GM03348 (cell line): ENCODE measurements at places on chromosomes 11 and 22.
A peak's percentile ranks its signal among the peaks of the same experiment; 100 is the strongest.

GRCh38 chr11:115067471-115067870 lies 389.1 kb downstream of the NXPE2 start:
- no peak for DNase-seq

- DNase-seq = no peak
Measured at GRCh38 chr11:36311926-36312595, 16.0 kb downstream of the PRR5L start.

DNA sequence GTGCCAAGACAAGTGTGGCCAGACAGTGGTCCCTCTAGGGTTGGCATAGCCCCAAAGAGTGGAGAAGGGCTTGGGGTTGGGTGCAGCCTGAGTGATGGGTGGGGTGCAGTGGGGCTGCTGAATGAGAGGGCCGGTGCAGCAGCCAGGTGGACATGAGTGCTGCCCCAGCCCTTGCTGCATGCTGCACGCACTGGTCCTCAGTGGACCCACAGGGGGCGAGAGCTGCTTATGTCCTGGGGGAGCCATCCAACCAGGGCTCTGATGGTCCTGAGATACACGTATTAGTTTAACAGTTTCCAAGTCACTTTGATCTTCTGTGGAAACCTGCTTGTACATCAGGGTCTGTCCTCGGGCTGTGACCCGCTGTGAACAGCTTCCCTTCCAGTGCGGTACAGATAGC lies 23.9 kb upstream of the ACR start:
- DNase-seq = no peak

DNA sequence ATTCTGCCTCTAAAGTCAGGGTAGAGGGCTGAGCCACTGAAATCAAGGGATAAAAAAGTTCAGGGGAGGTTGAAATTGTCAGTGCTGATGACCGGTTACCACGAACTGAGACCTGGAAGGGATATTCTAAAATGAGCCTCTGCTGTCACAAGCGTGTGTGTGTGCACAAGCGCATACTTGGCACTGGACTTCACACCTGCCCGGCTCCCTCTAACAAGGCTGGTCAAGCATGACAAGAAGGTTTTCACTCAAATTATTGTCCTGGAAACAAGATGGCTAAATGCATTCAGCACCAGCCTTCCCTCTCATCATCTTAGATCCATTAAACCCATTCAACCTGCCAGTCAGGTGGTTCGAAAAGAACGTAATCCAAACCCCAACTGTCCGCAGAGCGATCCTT lies 54.8 kb upstream of the CECR2 start:
- no peak for DNase-seq

GRCh38 chr11:114440971-114441763 lies 1.9 kb downstream of the REXO2 start:
- no peak for DNase-seq

DNA sequence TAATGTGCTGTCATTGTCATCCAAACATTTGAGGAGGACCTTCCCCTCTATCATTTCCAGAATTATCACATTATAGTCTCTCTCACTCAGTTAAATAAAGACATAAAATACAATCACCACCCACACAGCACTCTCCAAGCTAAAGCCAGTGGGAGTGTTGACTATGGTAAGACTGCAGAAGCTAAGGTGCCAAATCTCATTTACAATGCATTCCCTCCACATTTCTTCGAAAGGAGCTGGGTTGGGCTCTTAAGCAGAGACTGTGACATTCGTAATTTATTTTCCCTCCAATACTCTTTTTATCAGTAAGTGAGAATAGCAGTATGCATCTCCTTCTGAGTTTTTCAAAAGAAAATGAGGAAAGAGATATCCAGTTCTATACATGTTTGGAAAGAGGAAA lies 74.2 kb downstream of the NOX4 start:
- DNase-seq = no peak

- DNase-seq = peak; percentile 55
Measured at GRCh38 chr22:33467620-33468095, 409.5 kb upstream of the SYN3 start.

DNA sequence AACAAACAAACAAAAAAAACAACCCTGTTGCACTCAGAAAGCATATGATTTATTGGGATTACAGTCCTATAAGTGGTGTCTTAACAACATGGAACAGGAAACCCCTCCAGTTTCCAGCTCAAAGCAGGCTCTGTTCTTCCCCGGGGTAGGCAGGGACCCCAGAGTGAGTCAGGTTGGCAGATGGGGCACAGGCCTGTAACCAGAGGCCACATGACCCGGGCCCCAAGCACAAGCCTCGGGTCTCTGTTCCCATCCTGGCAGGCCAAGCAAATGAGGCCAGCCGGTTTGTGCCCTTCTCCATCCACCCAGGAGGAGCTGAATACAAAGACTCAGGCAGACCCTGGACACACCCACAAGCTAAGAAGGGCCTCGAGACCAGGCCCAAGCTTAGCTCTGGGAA lies 75.8 kb downstream of the NAT10 start:
- no peak for DNase-seq

DNA sequence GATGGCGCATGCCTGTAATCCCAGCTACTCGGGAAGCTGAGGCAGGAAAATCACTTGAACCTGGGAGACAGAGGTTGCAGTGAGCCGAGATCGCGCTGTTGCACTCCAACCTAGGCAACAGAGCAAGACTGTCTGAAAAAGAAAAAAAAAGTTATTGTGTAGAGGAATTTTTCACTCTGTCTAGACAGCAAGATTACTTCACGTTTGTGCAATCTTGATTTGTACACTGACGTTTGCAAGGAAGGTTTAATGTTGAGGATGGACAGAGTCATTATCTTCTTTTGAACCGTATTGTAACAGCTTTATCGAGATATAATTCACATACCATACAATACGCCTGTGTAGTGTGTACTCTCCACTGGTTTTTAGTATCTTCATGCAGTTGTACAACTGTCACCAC lies 3.7 kb downstream of the CTTN start:
- DNase-seq = no peak

DNA sequence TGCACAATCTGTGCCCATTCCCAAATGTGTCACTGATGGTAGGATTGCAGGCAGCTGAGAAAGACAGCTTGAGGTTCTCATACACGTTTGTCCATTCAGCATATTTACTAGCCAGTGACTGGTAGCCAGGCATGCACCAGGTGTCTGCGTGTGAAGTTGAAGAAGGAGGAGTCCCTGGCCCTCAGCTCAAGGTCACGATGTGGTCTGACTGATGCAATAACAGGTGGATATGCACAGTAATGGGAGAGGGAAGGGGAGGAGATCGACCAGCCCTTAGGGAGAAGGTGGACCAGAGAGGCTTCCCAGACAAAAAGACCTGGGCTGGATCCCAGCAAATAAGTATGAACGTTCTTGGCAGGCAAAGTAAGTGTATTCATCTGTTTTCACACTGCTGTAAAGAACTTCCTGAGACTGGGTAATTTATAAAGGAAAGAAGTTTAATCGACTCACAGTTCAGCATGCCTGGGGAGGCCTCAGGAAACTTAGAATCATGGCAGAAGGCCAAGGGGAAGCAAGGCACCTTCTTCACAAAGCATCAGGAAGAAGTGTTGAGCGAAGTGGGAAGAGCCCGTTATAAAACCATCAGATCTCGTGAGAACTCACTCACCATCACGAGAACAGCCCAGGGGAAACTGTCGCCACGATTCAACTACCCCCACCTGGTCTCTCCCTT lies 96.0 kb downstream of the MN1 start:
- no peak for DNase-seq

GRCh38 chr11:77084581-77085191 lies 17.9 kb downstream of the CAPN5 start:
- no peak for DNase-seq

- peak; percentile 93 for DNase-seq
Measured at GRCh38 chr11:47373876-47374719, 4.2 kb downstream of the SPI1 start.

- DNase-seq = no peak
Measured at GRCh38 chr11:131690776-131691175, 320.4 kb downstream of the NTM start.

DNA sequence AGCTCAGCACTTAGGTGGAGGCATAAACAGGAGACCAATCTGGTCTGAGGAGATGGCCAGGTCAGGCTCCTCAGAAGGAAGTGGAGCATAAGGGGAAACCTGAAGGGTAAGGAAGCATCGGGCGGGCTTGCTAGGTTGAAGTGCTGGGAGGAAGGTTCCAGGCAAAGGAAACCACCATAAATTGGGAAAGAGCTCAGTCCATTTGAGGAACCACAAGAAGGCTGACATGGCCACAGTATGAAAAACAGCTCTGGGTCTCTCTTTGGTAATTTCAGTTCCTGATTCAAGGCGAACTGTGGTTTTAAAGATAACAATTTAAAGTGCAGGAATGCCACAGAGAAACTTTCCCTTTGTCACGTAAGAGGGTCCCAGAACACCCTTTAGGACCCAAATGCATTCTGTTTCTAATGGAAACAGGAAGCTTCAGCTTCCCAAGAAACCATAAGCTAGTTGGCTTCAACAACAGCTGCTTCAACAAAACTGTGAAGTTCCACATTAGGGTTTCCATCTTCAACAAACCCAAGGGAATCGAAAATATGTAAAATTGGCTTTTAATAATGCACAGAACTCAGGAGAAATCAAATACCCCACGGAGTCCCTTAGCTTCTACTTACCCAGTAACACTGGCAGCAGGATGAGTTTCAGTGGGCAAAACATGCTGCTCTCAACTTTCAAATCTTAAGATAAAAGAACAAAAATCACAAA lies 10.4 kb downstream of the JAML start:
- no peak for DNase-seq
